ENCODE measurements at places on chromosomes 3 and 15.
A peak's percentile ranks its signal among the peaks of the same experiment; 100 is the strongest.

- no peak for DNase-seq
These were observed 39.7 kb upstream of the MYZAP start for GRCh38 chr15:57551715-57552677.

GRCh38 chr3:61734749-61735686 is 173.6 kb downstream of the PTPRG start:
- DNase-seq: no peak

DNA sequence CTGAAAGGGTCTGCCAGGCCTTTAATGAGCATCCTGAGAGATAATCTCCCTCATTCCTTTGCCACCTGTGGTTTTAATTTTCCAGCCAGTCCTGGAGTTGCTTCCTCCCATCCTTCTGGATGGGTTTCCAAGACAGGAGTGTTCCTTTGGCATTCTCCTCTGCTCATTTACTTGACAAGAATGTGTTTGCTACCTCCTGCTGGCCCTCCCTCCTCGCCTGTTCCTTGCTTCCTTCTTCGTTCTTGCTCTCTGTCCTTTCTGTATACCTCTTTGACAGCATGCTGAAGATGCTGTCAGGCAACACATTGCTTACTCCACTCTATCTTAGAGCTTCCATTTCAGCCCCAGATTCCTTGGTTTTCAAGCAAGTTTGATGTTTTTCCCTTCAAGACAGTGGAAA is 46.0 kb downstream of the ERC2 start:
- DNase-seq: no peak

GRCh38 chr3:8509961-8510360 is 8.3 kb downstream of the LMCD1 start:
- DNase-seq: peak; percentile 75

DNA sequence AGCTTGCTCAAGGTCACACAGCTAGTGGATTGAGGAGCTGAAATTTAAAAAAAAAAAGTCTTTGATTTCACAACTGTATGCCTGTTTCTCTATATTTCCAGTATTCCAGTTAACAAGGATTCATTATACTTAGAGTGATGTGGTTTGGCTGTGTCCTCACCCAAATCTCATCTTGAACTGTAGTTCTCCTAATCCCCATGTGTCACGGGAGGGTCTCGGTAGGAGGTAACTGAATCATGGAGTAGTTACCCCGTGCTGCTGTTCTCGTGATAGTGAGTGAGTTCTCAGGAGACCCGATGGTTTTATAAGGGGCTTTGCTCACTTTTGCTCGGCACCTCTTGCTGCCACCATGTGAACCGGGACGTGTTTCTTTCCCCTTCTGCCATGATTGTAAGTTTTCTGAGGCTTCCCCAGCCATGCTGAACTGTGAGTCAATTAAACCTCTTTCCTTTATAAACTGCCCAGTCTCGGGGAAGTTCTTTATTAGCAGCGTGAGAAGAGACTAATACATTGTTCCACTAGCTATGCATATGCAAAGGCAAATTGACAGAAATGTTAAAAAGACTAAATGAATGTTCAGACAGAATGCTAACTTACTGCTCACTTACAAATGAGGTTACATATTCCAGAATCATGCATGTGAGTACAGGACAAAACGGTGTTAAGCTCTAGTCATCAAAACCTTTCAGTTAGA is 1101.9 kb downstream of the ROBO1 start:
- no peak for DNase-seq

DNA sequence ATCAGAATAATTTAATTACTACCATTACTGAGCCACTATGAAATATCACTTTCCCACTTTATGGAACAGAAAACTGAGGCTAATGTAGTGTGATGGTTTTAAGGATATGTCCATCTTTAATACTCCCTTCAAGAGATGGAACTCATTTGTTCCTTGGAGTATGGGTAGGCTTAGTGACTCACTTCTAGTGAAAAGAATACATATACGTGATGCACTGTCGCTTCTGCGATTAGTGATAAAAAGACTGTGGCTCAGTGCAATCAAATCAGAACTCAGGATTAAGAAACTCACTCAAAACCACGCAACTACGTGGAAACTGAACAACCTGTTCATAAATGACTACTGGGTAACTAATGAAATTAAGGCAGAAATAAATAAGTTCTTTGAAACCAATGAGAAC is 216.6 kb downstream of the SUCLG2 start:
- no peak for DNase-seq

DNA sequence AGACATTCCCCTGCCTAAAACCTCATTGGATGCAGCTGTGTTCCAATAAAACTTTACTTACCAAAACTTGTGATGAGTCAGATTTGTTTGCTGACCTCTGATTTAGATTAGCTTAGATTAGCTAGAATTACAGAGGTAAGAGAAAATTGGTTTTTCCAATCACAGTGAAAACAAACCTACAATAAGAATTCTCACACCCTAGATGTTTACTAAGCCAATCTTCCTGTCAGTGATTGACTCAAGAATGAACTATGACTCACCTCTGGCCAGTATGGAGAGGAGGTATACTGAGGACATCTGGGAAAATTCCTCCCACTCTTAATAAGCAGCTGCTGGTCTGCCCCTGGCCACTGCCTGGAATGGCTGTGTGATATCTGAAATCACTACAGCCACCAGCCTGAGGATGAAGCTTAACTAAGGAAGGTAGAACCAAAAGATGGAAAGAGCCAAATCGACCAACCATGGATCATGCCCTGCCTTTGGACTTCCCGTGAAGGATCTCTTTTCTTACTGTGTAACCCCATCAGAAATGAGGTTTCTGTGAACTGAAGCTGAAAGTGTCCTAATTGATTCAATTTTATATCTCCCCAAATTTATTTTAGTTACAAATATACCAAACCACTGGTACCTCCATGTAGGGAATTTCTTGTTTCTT is 19.0 kb upstream of the GHSR start:
- no peak for DNase-seq

DNA sequence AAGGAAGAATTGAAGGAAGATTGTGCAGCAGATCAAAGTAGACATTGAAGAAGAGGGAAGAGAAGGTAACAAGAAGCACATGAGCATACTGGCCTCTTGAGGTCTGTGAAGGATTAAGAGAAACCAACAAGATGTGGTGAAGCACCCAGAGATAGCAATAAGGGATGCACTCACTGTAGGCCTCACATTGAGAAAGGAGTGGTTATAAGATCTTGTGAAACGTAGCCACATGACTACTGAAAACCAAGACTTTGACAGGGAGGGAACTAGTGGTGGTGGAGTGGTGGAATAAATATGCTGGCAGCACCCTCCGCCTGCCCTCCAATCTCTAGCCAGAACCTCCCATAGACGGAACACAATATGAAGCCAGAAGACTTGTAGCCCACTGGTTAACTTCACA is 651.2 kb downstream of the DIPK2A start:
- no peak for DNase-seq

GRCh38 chr3:72386327-72387000 is 461.8 kb downstream of the SHQ1 start:
- DNase-seq: no peak

- peak; percentile 83 for DNase-seq
These were observed 4.4 kb downstream of the AHSG start for GRCh38 chr3:186617036-186617946.

DNA sequence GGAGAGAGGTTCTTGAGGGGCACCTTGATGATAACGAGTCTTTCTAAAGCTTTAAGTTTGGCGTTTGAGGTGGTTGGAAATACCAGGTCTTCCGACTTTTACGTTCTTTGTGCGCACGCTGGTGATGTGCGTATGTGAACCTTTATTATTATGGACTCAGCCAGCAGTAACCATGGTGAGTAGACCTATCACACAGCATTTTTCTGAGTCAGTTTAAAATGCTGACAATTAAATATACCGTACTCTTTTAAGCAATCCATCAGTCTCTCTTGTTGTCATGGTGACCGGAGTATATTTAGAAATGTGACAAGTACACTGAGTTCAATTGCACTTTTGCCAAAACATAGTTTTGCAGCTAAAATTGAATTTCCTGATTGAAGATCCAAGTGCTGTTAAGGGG is 172.2 kb downstream of the LPP start:
- DNase-seq: no peak

DNA sequence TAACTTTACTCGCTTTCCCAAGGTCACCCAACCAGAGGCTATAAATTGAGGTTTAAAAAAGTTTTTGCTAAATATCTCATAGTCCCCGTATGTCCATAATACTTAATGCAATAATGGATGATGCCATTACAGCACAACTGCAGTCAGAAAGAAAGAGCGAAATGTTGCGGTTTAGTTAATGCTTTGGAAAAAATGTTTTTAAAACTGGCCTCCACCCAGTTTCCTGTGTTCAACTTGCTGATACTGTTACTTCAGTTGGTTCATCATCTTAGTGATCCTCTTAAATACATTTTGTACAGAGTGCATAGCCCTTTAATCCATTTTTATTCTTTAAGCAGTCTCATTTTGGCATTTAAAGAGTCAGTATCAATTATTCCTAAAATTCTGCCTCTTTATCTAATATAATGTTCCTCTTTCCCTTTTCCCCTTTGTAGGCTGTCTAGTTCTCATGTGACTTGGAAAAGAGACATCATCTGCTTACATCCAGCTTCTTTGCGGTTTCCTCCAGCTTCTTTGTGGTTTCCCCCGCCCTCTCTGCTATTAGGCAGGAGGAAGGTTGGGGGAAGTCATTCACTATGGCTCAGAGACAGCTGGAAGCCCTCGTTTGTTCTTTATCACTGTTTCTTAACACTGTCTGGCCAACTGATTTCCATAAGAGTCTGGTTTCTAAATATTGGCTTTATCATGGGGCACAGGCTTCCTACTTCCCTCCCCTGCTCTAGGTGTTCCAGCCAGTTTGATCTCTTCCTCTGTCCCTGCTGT is 154.3 kb downstream of the GOLIM4 start:
- DNase-seq: peak; percentile 79

DNA sequence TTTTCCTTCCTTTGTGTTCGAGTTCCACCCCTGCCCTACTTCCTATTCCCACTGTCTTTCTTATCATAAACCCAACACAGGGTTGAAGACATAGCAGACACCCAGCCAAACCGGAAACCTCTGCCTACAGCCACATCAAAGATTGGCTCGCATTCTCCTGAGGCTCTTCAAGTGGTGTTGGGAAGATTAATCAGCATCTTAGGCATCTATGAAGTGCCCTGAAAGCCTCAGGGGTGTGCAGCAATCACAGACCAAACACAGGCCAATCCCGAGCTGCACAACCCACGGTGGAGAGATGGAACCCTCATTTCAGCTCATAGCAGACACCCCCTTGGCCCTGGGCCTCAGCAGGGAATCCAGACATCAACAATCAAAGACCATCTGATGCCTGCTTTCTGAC is 255.9 kb downstream of the XXYLT1 start:
- DNase-seq: no peak

- no peak for DNase-seq
These were observed 80.5 kb upstream of the SETMAR start for GRCh38 chr3:4222574-4223175.

DNA sequence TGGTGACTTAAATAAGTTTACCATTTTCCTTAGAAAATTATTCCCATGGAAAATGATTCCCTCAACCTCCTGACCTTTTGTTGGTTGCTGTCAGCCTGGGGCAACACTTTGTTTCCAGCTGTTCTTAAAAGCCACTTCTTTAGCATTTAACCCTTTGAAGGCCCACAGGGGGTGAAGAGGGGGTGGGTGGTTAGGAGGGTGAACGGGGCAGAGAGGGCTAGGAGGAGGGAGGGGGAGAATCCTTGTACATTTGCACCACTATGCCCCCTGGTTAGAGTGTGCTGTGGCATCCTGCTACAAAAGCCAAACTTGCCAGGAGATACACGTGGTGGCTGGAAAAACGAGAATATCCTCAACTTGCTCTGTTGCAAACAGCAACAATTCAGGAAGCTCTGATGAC is 273.2 kb upstream of the RGMA start:
- no peak for DNase-seq

DNA sequence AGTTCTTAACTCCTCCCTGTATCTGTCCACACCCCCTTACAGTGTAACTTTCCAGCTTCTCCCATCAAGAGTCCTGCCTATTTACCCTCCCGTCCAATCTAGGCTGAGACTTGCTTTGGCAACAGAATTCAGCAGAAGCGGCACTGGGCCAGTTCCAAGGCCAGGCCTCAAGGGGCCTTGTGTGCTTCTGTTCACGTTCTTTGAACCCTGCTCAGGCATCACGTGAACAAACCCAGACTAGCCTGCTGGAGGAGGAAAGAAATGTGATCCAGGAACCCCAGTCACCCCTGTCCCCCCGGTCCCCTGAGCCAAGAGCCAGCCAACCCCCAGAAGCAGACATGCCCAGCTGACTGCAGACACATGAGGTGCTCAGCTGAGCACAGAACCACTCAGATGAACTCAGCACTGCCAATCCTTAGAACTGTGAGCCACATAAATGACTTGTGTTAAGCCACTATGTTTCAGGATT is 76.1 kb upstream of the DCLK3 start:
- no peak for DNase-seq

GRCh38 chr15:39283531-39283930 is 297.3 kb upstream of the THBS1 start:
- DNase-seq: peak; percentile 60

- DNase-seq: no peak
These were observed 9.0 kb upstream of the TSC22D2 start for GRCh38 chr3:150399060-150399459.

- no peak for DNase-seq
These were observed 133.1 kb downstream of the SMAD6 start for GRCh38 chr15:66834881-66835878.

- no peak for DNase-seq
These were observed 53.2 kb downstream of the TRA2B start for GRCh38 chr3:185884641-185885040.

- DNase-seq: no peak
These were observed 124.5 kb downstream of the MAGI1 start for GRCh38 chr3:65914032-65914739.

- DNase-seq: peak; percentile 3
These were observed 58.6 kb upstream of the SLITRK3 start for GRCh38 chr3:165254812-165255211.

GRCh38 chr3:43540624-43541023 is 81.2 kb downstream of the ANO10 start:
- DNase-seq: no peak

- peak; percentile 73 for DNase-seq
These were observed 141.2 kb upstream of the SLC7A14 start for GRCh38 chr3:170726976-170727661.

- no peak for DNase-seq
These were observed 6.3 kb upstream of the RTP2 start for GRCh38 chr3:187708696-187709095.

DNA sequence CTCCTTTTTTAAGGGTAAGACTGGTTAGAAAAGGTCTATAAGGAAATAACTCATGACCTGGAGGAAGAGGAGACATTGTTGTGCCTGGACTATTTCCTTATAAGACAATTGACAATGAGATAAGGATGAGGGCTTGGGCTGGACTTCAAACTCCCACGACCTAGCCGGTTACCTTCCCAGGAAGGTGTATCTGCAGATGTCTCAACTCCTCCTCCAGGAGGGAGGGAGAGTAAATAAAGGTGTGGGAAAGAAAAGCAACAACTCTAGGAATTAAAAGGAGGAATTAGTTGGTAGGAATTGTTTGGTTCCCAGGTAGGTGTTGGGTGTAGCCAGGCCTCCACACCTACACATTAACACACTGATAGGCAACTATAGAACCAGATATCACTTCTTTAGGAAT is 97.8 kb upstream of the TBL1XR1 start:
- no peak for DNase-seq

GRCh38 chr3:181709537-181710279 is 2.0 kb upstream of the SOX2 start:
- no peak for DNase-seq

All from skeletal muscle cell (primary cell).